ENCODE measurements at places on chromosomes 1 and 21. TPM values are rescaled to one million over a fixed set of nuclear protein-coding genes. Genes with fewer than 3 reads are reported as not detected.

FABP3 gene
- 42.1 TPM for polyA plus RNA-seq

MPZL1 gene
- 39.6 TPM for polyA plus RNA-seq

GPR161 gene
- 10.4 TPM for polyA plus RNA-seq

SPATA21 gene
- polyA plus RNA-seq: not detected

LIPI gene
- not detected for polyA plus RNA-seq

All from brain (organoid and tissue), 16 donors.